ENCODE measurements at places on chromosomes 13 and 19.

GRCh38 chr13:94090773-94091480 is 388.6 kb downstream of the DCT start:
- DNase-seq: no peak

- DNase-seq: no peak
Measured at GRCh38 chr19:47315125-47315821, 5.6 kb downstream of the C5AR1 start.

- DNase-seq: no peak
Measured at GRCh38 chr13:108193806-108194205, 21.5 kb downstream of the LIG4 start.

DNA sequence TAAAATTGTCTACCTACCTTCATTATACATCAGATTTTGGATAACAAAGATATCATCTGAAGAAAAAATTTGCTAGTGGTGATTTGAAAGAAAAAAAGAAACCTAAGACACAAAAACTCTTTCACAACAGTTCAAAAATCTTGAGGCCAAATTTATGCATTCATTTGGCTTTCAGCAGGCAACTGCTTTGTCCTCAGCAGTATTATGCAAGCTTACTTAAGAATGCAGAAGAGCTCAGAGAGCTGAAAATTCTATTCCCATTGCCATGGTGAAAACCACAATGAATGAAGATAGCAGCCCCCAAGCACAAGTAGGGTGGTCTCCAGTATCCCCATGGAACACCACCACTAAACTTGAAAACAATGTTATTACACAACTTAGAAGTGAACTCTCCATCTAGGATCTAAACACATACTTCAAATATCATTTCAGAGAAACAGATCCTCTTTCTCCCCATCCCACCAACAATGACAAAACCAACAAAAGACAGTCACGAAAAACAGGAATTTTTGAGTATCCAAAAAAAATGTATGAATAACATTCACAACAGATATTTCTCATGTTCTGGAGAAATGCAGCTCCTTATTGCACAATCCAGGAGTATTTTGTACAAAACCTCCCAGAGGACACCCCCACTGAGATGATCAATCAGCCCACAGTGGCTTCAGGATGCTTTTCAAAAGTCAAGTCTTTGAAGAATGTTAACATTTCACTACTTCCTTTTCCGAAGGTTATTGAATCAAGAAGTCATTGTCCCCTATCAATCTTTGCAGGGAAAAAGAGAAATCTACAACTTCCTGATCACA is 192.7 kb downstream of the LHFPL6 start:
- DNase-seq: no peak

DNA sequence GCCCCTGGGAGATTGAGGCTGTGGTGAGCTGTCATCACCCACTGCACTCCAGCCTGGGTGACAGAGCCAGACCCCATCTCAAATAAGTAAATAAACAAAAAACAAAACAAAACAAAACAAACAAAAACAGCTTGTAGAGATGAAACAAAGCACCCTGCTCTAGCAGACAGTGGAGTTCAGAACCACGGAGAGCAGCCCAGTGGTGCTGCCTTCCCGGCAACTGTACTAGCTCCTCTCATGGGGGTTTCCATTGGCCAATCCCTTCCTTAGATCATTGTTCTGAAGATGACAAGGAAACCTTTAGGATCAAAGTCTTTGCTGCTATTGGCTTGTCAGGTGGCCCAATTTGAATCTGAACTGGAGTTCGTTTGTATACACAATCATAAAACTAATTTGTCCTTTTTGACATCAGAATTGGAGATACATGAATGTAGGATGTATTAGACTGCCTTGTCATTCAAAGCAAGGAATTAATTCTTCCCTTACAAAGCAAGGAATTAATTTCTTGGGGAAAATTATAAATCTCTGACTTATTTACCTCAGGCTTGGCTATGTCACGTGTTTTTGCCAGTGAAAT is 19.7 kb upstream of the SYCN start:
- no peak for DNase-seq

- no peak for DNase-seq
Measured at GRCh38 chr13:107124730-107125129, 556.8 kb upstream of the ARGLU1 start.

DNA sequence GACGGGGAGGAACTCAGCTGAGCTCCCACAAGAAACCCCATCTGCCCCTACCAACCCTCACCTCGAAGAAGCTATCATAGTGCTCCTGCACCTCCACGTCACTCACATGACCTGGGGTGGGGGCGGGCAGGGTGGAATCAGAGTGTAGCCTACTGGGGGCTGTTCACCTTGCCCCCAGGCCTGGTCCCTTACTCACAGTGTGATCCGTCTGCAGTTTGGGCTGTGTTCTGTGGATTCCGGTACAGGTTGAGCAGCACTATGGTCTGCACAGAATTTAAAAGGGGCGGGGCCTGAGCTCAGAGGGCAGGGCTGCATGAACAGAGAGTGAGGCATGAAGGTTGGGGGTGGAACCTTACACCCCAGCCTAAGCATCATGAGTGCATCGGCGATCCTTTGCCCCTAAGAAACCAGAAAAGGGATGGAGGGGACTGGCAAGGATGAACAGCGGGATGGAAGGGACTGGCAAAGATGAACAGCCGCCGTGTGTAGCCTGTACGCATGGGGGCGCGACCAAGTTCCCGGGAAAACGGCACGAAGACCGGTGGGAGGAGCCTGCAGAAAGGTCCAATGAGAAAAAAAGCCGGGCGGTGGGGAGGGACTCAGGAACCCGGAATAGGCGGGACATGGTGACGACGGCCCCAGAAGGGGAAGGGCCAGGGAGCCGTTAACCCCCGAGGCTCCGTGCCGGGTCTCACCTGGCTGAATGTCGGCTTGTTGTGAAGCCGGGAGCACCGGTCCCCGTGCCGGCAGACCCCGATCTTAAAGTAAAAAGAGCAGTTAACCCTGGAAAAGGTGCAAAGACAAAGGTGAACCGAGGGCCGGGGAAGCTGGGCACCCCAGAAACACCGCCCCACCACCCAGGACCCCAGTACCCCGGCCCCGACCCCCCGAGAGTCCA is 539 bp downstream of the U2AF1L4 start:
- peak; percentile 95 for DNase-seq

DNA sequence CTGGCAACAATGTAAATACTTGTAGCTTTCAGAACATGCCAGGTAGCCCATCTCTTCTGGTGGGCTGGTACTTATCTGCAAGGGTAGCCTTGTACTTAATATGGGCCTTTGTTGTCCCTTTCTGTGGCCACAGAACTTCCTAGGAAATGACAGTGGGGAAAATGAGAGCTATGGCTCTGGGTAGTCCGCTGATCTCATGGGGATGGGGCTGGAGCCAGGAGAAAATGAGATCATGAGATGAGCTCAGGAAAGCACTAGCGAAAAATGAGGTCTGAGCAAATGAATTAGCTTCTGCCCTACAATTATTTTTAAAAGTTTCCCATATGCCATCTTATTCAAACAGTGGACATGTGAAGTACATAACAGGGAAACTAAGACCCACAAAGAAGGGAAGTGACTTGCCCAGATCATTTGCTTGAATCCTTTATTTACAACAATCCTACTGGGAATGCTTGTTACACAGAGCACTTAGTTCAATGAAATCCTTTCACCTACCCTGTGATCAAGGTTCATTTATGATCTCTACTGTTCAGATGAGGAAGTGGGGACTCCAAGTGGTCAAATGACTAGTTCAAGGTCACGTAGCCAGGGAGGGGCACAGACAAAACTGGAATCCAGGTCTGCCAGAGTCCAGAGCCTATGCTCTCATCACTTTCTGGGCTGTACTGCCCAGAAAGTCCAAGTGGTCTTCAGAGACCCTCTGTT is 87.1 kb downstream of the PTPRS start:
- no peak for DNase-seq

- no peak for DNase-seq
Measured at GRCh38 chr13:39600766-39601165, 2.2 kb downstream of the LHFPL6 start.

DNA sequence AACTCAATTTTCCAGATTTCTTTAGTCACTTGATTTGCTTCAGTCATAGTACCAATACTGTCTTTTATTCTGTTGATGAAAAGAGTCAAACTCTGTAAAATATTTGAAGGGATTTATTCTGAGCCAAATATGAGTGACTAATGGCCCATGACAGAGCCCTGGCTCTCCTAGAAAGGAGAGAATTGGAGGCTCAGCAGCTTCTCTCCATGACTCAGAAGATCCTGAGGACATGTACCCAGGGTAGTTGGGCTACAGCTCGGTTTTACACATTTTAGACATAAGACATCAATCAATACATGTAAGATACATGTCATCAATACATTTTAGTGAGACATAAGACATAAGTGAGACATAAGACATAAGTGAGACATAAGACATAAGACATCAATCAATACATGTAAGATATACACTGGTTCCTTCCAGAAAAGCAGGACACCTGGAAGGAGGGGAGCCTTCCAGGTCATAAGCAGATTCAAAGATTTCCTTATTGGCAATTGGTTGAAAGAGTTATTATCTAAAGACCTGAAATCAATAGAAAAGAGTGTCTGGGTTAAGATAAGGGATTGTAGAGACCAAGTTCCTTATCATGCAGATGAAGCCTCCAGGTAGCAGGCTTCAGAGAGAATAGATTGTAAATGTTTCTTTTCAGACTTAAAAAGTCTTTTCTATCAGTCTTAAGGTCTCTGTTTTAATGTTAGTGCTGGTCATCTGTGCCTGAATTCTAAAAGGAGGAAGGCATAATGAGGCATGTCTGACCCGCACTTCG is 179.8 kb upstream of the RFC3 start:
- no peak for DNase-seq

- peak; percentile 92 for DNase-seq
Measured at GRCh38 chr19:41570639-41571112, 5.3 kb upstream of the CEACAM21 start.

- DNase-seq: no peak
Measured at GRCh38 chr13:113550453-113550852, 34.1 kb upstream of the TFDP1 start.

- peak; percentile 36 for DNase-seq
Measured at GRCh38 chr13:70339738-70340137, 231.5 kb upstream of the KLHL1 start.

GRCh38 chr13:48896312-48896711 is 79.4 kb upstream of the FNDC3A start:
- DNase-seq: no peak

GRCh38 chr19:33490041-33490451 is 31.5 kb downstream of the PEPD start:
- DNase-seq: no peak

DNA sequence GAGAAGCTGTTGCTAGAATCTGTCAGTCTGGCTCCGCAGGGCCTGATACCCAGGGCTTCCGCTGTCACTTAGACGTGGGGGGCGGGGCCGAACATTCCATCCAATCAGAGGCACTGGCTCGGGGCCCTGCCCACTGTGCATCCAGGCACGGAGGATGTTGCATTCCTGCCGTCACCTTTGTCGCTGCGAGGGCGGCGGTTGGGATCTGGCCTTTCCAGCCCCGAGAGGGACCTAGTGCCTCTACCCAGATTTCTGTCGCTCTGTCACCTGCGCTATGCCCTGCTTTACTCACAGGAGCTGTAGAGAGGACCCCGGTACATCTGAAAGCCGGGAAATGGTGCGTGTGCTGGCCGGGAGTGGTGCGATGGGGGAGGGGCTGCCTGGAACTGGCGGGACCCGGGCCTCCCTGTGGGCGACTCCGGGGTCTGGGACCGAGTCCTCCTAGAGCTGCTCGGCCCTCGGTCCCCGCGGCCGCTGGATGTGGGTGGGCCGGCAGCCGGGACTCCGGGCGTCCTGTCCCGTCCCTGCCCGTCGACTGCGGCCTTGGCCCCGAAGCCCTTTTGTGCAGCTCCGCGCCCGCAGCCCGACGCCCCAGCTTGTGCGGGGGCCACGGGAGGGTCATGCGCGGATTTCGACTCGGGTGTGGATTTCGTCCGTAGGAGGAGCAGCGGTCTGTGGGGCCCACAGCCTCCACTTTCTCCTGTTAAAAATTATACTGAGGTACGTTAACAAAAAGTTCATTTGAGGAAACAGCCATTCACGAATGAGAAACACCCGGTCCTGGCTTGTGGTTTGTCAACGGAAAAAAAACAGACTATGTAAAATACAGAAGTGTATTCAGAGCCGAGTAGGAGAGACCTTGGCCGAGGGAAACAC is at the start of gene ZNF439:
Gene ZNF439, plus strand, starts transcription at position 133 of the 876 bp plus-strand sequence. Its CDS starts 142 bp downstream, at position 275.
- peak; percentile 90 for DNase-seq

DNA sequence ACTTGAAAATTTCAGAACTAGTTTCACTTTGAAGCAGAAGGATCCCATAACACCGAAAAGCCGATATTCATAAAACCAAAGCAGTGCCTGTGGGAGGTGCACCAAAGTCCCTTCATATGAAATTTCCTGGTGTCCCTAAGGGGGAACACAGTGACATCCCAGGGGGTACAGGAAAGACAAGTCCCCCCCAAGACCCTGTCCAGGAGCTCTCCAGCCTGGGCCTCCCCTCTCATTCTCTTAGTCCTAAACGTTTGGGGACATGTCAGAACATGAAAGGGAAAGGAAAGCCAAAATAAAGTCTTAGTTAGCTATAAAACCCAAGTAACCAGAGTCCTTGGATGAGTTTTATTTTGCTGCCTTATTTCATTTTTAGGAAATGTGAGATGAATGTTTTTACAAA is 56.6 kb downstream of the MRPL57 start:
- no peak for DNase-seq

- peak; percentile 17 for DNase-seq
Measured at GRCh38 chr13:101579281-101579802, 126.9 kb downstream of the ITGBL1 start.

DNA sequence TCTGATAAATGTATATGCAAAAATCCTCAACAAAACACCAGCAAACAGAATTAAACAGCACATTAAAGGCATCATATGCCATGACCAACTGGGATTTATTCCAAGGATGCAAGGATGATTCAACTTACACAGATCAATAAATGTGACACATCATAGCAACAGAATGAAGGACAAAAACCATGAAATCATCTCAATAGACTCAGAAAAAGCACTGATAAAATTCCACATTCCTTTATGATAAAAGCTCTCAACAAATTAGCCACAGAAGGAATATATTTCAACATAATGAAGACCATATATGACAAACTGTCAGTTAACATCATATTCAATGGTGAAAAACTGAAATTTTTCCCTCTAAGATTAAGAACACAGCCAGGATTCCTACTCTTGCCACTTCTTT is 691.6 kb downstream of the DIAPH3 start:
- DNase-seq: no peak

DNA sequence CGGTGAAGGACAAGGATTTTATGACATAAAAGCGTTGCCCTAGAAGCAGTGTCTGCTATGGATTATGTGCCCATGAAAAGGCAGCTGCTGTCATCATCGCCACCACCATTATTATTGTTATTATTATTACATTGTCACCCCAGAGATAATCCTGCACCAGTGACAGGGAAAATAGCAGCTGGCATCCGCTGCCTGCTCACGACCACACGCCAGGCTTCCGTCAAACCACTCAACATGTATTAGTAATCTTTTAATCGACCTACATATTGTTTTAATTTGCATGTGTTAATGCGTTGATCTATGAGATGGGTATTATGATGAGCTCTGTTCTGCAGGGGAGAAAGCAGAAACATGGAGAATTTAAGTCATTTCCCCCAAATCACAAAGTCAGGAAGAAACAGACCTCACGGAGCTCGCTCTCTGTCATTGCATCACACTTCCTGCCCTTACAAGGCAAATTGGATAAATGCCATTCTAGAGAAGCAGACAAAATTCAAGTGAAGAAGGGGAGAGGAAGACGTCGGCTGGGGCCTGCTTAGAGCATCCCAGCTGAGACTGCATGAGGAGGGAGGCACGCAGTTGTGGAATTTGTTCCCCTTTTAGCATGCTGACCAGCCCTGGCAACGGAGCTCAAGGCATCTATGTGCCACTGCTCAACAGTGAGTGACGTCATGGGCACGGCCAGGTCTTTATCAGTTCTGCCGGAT is at the start of gene FFAR3:
Gene FFAR3, plus strand, starts transcription at position 594 of the 707 bp plus-strand sequence. CDS start 431 bp downstream, outside the sequence.
- no peak for DNase-seq

- DNase-seq: no peak
Measured at GRCh38 chr13:110574161-110574560, 12.6 kb upstream of the RAB20 start.

- peak; percentile 45 for DNase-seq
Measured at GRCh38 chr19:4911786-4912672, 2.7 kb downstream of the UHRF1 start.

Measured in glutamatergic neuron (in vitro differentiated cells).